ENCODE measurements at places on chromosomes 4 and X. TPM values are rescaled to one million over a fixed set of nuclear protein-coding genes. Genes with fewer than 3 reads are reported as not detected.

DNA sequence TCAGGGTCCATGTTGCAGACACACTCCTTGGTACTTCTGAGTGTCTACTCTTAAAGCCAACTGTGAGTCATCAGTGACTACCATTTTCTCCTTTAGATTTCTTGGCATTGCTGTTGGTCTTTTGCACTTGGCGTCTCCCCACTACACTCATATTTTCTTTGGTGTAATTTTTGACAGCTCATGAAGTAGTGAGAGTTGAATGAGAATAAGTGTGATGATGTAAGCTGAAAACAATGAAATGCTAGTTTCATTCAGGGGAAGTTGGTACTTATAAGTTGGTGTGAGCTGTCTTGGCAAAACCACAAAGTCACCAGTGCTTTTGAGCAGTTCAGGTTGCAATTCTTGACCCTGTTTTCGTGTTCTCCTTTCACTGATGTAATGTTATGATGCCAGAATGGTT lies 142.9 kb upstream of the ARX start:
- no peak for DNase-seq

GRCh38 chrX:96430756-96431455 lies 253.7 kb upstream of the DIAPH2 start:
- DNase-seq = no peak

Gene CCDC110
- not detected for polyA plus RNA-seq

Gene NLGN4X
- 0.48 TPM for polyA plus RNA-seq

DNA sequence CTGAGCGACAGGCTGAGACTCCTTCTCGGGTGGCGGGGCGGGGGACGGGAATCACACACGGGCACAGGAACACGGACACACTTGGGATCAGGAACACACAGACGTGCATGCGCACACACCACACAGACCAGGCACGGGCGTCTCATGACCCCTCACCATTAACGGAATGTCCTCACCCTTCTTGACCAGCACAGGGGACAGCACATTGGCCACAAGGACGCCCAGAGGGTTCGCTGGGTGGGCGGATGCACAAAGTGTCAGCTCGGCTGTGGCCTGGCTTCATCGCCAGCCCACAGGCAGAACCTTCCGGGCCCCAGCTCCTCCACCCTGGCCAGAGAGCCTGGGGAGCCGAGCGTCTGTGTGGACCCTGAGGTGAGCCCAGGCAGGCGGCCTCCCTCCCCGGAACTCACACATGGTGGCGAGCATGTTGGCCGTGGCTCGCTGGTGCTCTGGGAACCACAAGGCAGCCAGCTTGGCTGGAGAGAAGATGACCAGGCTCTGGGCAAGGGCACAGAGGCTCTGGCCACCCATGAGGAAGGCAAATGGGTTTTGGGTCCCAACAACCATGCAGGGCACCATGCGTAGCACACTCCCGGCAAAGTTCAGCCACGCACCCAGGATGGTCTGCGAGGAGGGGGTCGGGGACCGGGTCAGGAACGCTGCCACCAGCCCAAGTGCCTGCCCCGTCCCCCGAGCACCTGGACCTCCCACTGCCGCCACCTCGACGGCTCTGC lies 3.1 kb downstream of the SLC49A3 start:
- DNase-seq = no peak

Measured in BJ (cell line).